Gastrocnemius medialis (tissue), 4 donors: ENCODE measurements at places on chromosomes 2 and 18.

DNA sequence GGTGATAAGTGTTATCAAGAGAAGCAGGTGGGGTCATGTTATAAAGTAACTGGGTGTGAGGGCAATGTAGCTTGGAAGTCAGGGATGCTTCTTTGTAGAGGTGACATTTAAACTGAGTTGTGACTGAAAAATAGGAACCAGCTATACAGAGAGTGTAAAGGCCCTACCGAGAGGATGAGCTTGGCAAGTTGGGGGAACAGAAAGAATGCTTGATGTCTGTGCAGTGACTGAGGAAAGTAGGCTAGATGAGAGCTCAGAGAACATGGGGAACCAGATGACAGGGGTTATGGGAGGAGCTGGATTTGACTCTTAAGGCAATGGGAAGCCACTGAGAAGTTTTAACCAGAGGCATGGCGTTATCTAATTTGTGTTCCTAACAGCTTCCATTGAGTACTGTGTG lies 115.3 kb downstream of the DOCK10 start:
- no peak for DNase-seq

DNA sequence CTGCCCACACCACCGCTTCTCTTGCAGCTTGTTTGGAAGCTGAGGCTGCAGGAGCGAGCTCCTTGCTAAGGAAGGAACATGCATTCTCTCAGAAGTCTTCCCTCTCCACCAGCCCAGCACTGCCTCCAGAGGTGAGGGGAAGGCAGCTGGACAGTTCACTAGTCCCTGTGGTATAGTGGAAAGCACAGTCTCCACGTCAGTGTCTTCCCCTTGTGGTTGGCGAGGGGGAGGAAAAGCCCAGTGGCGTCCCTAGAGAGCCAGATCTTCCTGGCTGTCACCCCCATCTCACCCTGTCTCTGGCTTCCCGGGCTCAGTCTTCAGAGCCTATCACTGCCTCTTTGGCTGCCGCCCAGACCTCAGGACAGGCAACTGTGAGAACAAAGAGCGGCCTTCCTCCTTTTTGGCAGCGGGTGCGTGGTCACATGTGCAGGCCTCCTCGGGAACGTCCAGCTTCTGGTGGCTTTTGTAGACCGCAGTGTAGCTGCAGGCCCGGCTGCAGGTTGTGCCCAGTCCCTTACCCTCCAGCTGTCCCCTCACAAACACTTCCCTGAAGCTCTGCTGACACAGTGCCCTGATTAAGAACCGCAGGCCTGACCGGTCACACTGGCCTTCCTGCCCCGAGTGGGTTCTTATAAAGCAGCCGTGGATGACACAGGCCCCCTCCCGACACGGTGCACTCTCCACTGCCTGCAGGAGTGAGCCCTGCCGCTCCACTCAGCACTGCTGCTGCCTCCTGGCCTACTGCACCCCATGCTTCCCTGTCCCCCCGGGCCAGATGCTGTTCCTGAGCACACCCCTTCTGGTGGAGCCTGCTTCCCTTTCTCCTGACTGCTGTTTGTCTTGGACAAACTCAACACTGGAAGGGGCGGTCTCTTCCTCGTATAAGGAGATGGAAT lies 90.9 kb downstream of the RNF144A start:
- peak; percentile 91 for DNase-seq

GRCh38 chr2:205721057-205721449 lies 38.8 kb downstream of the NRP2 start:
- no peak for DNase-seq

- DNase-seq: no peak
Observed at GRCh38 chr2:238304116-238304515, 15.7 kb upstream of the PER2 start.

- DNase-seq: no peak
Observed at GRCh38 chr2:73281244-73281643, 3.0 kb downstream of the FBXO41 start.

DNA sequence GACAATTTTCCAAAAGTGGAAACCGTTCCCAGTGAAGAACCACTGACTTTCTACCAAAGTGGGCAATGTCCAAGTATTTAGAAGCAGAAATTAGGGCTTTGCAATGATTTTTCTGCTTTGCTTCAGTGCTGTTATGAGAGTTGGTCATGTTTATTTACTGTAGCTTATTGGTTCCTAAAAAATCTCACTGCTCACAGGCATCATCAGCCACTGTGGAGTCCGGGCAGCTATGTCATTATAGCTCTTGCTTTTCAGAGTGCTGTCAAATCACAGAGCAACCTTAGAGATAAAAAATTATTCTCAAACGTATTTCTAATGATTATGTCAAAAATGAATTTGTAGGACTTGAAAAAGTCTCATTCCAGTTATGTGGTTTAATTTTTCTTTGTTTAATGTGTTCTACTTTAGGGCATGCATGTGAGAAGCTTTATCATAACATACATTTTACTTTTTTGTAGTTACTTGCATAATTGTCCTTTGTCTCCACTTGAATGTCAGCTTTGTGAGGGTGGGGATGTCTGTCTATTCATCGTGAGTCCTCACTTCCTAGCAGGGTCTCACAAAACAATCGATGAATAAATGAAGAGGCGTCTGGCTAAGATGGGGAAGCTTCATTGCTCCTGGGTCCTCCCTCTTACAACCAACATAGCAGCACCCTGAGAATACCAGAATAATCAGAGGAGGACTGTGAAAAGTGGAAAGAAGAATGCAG lies 117.6 kb downstream of the TPGS2 start:
- no peak for DNase-seq

GRCh38 chr2:205850132-205850531 lies 167.8 kb downstream of the NRP2 start:
- DNase-seq: no peak

DNA sequence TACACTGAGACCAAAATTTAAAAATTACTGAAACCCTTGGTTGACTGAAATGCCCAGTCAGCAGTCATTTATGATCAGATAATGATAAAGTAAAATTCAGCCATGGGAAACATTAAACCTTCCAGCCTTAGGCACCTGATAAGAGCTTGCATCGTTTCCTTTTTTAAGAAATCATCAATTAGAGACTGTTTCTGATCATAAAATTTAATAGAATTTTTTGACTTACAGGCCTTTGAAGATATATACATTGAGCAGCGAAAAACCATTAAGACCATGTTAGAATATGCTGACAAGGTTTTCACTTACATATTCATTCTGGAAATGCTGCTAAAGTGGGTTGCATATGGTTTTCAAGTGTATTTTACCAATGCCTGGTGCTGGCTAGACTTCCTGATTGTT lies 99.6 kb upstream of the CSRNP3 start:
- DNase-seq: no peak

- peak; percentile 36 for DNase-seq
Observed at GRCh38 chr2:106192752-106193689, 1.1 kb downstream of the UXS1 start.

- no peak for DNase-seq
Observed at GRCh38 chr2:95525294-95526035, 40.9 kb upstream of the TRIM43B start.

GRCh38 chr2:40751981-40752380 lies 300.1 kb upstream of the SLC8A1 start:
- DNase-seq: no peak

GRCh38 chr18:41700416-41700815 lies 254.6 kb upstream of the PIK3C3 start:
- DNase-seq: no peak

DNA sequence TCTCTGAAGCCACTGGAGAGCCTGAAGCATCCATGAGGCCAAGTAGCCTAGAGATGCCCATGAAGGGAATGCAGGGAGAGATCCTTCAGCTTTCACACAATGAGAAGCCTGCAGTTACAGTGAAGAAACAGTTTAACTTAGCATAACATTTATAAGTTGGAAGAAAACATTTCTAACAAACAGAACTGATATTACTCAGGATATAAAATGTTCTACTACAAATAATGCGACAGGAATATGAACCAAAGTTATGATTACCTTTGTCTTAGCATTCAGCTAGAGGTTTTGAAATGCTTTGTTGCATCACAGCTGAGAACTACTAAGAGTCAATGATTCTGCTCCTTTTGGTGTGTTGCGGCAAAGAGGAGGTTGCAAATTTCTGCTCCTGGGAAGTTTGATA lies 6.9 kb upstream of the KYNU start:
- DNase-seq: no peak

DNA sequence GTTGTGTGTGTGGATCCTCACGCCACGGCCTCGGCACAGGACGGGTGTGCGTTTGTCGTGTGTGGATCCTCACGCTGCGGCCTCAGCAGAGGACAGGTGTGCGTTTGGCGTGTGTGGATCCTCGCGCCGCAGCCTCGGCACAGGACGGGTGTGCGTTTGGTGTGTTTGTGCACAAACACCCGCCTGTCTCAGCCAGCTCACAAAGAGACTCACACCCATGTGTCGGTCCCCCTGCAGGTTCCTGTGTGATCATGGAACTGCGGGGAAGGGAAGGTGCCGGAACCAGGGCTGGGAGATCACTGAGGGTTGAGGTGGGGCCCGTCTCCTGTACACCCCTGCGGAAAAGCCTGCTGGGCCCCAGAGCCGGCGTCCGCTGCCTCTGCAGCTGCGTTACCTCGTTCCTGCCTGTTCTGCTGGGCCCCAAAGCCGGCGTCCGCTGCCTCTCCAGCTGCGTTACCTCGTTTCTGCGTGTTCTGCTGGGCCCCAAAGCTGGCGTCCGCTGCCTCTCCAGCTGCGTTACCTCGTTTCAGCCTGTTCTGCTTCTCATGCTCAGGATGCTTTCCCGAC lies 53.6 kb downstream of the CTDP1 start:
- no peak for DNase-seq

DNA sequence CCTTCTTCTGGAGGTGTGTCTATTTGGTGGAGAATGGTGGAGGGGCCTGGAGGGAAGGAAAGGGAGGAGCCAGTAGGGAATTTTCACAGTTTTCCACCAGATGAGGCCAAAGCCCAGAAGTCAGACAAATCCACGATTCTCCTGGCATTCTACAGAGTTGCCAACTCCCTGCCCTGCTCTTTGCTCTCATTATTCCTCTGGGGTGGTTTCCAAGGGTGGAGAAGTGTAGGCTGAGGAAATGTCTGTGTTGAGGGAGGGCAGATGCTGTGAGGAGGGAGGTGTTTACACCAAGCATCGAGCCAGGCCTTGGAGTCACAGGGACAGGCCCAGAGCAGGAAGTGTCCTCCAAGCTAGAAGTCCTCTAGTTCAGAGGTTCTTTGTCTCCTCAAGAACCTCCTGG lies 124.1 kb upstream of the LGALSL start:
- no peak for DNase-seq

- no peak for DNase-seq
Observed at GRCh38 chr2:132730611-132731010, 60.6 kb upstream of the LYPD1 start.

- no peak for DNase-seq
Observed at GRCh38 chr2:240585681-240586197, 795 bp upstream of the CAPN10 start.

GRCh38 chr2:8059794-8060193 lies 622.1 kb upstream of the ID2 start:
- no peak for DNase-seq

- no peak for DNase-seq
Observed at GRCh38 chr2:215751200-215751910, 262.0 kb downstream of the MREG start.

GRCh38 chr2:188765522-188766470 lies 208.4 kb upstream of the COL3A1 start:
- no peak for DNase-seq

DNA sequence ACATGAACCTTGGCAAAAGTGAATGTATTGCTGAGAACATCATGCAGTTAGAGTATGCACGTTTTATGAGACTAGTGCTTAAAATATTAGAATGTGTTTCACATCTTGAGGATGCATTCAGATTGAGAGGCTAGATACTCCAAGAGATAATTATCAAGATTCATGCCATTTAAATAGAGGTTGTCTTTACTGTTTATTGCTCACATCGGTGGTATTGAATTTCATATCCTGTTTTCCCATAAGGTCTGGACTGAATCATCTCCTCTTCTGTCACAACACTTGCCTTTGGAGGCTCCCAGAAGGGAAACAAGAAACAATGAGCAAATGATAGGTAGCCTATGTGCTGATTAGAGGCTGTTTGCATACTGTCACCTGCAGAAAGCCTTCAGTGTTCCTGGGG lies 83.8 kb downstream of the CLHC1 start:
- no peak for DNase-seq
